ENCODE measurements at places on chromosomes 6 and 20. TPM values are rescaled to one million over a fixed set of nuclear protein-coding genes. Genes with fewer than 3 reads are reported as not detected.

BEND6 gene
- 5.6 TPM for total RNA-seq

WFDC12 gene
- total RNA-seq: 1.1 TPM

BMP5 gene
- 5.0 TPM for total RNA-seq

IL17F gene
- not detected for total RNA-seq

CDSN gene
- total RNA-seq: 37.1 TPM

LINC00237 gene
- total RNA-seq: not detected

SLC22A3 gene
- 21.4 TPM for total RNA-seq

HLA-DMA gene
- 7.1 TPM for total RNA-seq

DLL1 gene
- total RNA-seq: 11.2 TPM

Measured in skin of body (tissue), 3 donors.